Daoy (cell line): ENCODE measurements at places on chromosomes 12 and 14. TPM values are rescaled to one million over a fixed set of nuclear protein-coding genes. Genes with fewer than 3 reads are reported as not detected.

GRCh38 chr12:3357950-3358525 is 133.0 kb upstream of the PRMT8 start:
- no peak for DNase-seq

The TMEM63C gene
- total RNA-seq: 0.06 and 0.63 TPM in 2 replicates

GRCh38 chr14:56487761-56488160 is 91.8 kb upstream of the TMEM260 start:
- peak; percentile 28 for DNase-seq

DNA sequence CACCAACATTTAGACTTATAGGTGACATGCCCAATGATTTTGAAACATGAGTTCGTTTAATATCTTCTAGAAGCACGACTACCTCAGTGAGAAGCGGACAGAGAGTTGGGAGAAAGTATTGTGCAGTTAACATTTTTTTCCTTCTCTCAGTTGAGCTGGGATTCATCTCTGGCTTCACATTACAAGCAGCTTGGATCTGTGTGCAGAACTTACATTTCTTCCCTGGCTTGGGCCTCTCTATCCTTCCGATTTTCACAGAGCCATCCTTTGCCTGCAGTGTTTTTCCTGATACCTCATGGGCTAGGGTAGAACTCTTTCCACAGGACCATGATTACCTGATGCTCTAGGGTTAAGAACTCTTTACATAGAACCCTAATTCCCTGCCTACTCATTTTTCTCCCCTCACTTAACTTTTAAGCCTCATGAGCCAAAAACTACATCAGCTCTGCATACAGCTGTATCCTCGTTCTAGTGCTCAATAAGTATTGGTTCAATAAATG is 86.5 kb downstream of the FLRT2 start:
- DNase-seq: no peak

DNA sequence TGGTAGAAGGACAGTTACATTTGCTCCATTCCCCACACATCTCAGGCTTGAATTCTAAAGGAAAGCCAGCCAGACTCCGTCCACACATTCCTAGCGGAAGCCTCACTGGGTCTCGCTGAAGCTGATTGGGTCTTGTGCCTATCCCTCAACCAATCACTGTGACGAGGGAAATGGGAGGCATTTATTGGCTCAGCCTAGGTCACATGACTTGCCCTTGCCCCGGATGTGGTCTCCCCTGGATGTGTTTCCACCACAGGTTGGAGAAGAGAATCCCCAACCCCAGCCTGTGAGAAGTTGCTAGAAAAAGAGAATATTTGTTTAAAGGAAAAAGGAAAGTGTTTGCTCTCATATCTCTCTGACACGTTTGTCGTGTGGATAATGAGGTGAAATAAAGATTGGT is 93.4 kb downstream of the C12orf75 start:
- no peak for DNase-seq

GRCh38 chr12:54424224-54424623 is 5.2 kb upstream of the ITGA5 start:
- DNase-seq: no peak

DNA sequence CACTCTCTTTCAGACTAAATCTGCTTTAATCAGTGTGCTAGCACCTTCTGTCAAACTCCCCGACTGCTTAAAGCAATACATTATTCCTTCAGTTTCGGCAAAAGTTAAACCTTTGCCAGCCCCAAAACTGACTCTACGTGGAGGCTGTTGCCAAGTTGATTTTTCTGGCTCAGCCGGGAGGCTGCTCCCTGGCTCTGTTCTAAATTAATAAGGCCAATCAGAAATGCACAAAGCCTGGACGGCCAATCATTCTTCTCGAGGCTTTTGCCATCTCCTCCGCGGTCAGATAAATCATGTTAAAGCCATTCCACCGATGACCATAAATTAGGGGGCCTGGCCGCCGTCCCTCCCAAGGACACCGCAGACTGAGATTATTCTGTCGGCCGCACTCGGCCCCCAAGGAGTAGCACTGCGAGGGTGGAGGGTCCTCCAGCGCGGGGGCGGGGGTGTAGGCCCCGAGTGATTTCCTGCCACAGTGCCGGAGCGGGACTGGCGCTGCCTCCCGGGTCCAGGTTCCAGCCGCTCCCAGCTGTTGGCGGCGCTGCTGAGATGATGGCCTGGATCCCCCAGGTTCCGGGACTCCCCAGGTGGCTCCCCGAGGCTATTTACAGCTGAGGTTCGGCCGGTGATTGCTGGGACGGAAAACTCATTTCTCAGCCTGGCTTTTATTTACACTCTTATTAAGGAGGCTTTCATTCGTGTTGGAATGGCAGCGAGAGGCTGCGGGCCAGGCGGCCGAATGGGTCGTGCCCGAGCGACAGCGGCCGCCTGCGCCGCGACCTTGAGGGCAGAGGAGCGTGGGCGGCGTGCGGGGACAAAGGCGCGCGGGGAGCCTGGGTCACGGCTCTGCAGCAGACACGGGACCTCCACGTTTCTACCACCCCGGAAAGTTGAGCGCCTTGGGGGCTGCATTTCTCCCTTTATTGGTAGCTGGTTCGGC is 165.1 kb downstream of the MON2 start:
- peak; percentile 96 for DNase-seq

The INHBC gene
- not detected in 2 replicates for total RNA-seq

DNA sequence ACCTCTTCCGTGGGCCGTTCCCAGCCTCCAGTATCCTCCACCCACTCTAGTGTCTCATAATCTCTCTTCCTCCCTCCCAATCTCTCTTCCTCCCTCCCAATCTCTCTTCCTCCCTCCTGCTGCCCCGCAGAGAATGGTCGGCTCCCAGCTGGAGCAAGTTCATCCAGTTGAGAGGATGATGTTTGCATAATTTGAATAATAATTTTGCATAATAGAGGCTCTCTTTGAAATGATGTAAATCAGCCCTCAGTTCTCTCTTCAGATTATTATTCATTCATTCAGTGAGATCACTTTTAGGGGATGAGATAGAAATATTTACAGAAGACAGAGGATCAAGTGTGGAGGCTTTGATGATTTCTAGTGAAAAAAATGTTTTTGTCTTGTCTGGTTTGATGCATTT is 125.0 kb downstream of the PTPN11 start:
- DNase-seq: no peak

- DNase-seq: no peak
These were observed 51.2 kb upstream of the TMPO start for GRCh38 chr12:98464190-98464589.

The BEST3 gene
- total RNA-seq: 0.29 TPM in 1 of 2 replicates, not detected in the other

DNA sequence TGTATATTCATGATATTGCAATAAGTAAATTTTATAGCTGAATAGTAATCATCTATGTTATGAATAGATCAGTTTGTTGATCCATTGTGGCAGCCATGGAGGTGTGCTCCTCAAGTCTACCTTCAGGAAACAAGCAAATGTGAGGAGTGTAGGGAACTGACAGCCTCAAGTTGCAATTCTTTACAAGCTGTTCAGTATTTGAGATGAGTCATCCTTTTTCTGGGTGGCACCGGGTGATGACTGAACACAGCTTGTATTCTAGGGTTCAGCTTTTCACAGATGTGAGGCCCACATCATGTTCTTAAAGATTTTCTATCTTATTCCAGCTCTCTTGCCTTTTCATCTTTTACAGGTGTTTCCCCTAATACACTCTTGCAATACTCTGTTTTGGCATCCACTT is 452.4 kb downstream of the KCNH5 start:
- DNase-seq: peak; percentile 13
